ENCODE measurements at places on chromosomes 4 and X.

DNA sequence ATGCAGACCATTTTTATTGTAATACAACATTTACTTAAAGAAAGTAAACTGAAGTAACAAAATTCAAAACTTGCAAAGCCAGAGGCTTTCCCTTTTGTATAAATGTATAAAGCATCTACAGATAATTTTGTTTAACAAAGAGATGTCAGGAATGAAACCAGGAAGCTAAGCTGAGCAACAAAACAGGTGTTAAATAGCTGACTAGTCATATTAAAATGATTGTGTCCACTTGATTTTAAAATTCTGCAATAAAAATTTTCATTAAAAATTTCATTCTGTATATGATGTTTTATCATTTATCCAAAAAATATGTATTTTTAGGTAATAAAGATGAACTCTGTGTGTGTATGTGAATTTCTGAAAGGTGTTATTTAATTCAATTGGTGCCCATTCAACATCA lies 72.0 kb upstream of the TRAM1L1 start:
- no peak for DNase-seq

GRCh38 chr4:165877286-165877685 lies 4.2 kb downstream of the TLL1 start:
- DNase-seq, result no peak

DNA sequence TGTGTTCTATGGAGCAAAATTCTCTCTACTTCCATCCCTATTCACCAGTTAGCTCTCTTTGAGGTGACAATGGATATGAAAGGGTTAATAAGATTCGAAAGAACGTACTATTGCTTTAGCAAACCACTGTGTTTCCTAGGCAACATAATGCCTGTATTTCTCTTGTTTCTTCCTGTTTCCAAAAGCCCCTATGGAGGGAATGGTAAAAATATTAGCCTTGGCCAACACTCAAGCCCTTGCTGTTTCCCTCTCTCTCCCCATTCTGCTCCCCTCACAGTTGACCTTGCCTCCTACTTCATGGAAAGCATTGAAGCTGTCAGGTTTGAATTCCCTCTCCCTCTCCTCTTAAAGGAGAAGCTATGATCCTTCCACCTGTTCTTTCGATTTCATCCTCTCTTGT lies 9.6 kb upstream of the PGRMC1 start:
- DNase-seq, result no peak

GRCh38 chr4:152352215-152352614 lies 183.7 kb downstream of the FBXW7 start:
- DNase-seq, result no peak

GRCh38 chrX:580030-580429 lies 50.6 kb upstream of the SHOX start:
- no peak for DNase-seq

DNA sequence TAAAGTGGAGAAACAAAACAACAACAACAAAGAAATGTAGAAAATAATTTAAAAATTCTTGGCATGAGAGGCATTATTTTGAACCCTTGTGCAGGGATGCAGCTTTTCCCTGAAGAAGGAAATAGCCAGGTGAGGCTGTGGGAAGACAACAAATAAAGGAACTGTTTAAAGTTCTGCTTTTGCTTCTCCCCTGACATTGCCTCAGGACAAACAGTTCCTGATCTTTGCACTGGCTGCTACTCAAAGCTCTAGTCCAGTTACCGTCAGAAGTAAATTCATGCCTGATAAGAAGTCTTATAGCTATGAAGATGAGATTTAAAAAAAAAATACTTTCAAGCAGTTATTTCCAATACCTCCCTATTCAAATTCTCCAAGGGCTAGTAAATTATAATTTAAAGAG lies 233.8 kb downstream of the IL15 start:
- no peak for DNase-seq

GRCh38 chrX:21503593-21503992 lies 129.4 kb downstream of the CNKSR2 start:
- DNase-seq, result no peak

GRCh38 chrX:56564164-56564885 lies 898 bp downstream of the UBQLN2 start:
- DNase-seq, result peak; percentile 35

DNA sequence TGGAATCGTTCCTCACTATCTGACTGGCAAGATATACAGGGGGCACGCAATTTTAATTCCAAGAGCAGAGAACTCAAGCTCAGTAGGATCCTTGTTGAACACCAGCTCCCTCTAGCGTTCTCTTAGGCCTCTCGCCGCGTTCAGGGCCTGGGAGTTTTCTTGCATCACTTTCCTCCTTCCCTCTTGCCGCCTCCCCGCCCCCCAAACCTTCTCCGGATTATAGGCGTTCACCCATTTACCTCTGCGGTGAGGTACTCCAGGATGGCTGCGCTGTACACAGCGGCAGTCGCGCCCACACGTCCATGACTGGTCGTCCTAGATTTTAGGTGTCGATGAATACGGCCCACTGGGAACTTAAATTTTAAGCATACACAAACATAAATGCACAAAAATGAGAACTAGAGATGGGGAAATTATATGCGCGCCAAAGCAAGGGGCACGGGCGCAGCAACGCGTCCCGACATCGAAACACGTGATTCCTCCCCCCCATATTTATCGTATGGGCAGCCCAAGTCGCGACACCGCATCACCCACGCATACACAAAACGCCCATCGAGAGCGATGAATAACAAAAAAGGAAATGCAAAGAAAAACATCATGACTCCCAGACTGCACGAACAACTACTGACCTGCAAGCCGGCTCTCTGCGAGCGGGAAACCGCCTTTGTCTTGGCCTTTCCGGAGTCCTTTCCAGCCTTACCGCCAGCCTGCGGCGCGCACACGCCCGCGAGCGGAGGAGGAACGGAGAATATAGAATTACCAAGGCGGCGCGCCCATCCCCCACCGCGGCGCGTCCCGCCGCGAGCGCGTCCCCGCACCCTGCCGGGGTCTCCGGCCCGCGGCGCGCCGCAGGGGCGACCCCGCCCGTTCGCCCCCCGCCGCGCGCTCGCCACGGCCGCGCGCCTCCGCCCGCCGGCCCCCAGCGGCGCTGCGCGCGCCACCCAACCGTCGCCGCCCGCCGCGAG lies 759 bp downstream of the H2AZ1 start:
- DNase-seq, result peak; percentile 77

- no peak for DNase-seq
These were observed 1023.1 kb downstream of the SH3BGRL start for GRCh38 chrX:82224961-82225360.

- DNase-seq, result no peak
These were observed 106.7 kb upstream of the GK2 start for GRCh38 chr4:79514621-79515329.

GRCh38 chr4:151808120-151808529 lies 47.3 kb upstream of the GATB start:
- no peak for DNase-seq

DNA sequence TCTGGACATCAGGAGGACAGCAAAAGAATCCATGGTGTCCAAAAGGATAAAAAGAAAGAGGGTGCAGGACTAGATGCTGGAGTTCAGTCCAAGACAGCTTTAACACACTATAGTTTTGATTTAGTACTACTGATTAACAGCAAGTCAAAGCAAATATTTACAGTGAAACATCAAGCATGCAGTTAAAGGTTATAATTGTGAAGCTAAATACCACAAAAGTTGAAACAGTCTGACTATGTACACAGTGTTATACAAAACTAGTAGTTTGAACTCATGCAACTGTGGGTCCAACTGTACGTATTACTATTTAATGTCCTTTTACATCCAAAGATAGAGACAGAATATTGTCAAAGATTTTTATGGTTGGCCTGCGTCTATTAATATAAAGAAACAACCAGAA lies 57.6 kb downstream of the CHIC2 start:
- no peak for DNase-seq

GRCh38 chrX:50768801-50769200 lies 45.2 kb downstream of the SHROOM4 start:
- no peak for DNase-seq

- no peak for DNase-seq
These were observed 19.8 kb upstream of the ADD1 start for GRCh38 chr4:2823671-2824328.

- DNase-seq, result no peak
These were observed 21.9 kb downstream of the TKTL1 start for GRCh38 chrX:154317391-154317995.

- no peak for DNase-seq
These were observed 38.9 kb upstream of the TLR2 start for GRCh38 chr4:153645183-153645582.

DNA sequence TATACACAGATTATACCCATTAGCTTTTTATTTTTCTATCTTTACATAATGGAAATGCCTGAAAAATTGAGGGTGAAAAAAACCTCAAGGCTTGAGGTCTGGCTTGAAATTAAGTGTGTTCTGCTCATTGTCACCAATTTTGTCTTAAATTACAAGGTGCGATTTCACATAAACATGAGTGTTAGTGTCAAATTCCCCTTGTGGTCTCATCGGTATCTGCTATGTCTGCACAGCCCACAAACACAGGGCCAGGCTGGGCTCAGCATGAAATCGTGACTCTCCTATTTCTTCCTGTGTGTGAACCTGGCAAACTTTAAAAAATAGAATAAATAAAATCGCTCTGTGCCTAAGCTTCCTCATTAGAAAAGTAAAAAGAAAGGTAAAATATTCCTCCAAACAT lies 109.1 kb downstream of the CRLF2 start:
- DNase-seq, result no peak

DNA sequence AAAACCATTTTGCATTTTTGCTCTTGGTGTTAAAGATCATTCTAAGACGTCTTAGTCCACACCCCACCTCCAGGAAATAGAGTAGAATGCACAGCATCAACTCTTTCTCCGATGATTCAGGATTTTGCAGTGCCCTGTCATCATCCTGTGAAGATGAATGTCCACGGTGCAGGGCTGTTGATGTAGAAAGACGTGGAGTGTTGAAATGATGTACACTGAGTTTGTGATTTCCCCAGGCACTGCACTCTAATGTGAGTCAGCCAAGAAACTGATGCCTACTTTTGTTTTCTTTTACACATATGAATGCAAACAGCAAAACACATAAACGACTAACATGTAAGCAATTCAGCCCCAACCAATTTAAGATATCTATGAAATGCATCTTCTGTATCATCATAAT lies 10.5 kb downstream of the LGI2 start:
- DNase-seq, result no peak

GRCh38 chr4:3736806-3737205 lies 29.4 kb upstream of the ADRA2C start:
- no peak for DNase-seq

- DNase-seq, result no peak
These were observed 45.1 kb downstream of the STX18 start for GRCh38 chr4:4496592-4497372.
